Mesothelial cell of epicardium (in vitro differentiated cells): ENCODE measurements at places on chromosomes 1 and 21. TPM values are rescaled to one million over a fixed set of nuclear protein-coding genes. Genes with fewer than 3 reads are reported as not detected.

SELP gene
- 0.49 to 0.65 TPM (median 0.61 TPM) in 3 replicates for total RNA-seq

LMOD1 gene
- total RNA-seq: 4.8 to 5.6 TPM (median 5.4 TPM) in 3 replicates

RUNX3 gene
- 0.07 to 0.13 TPM (median 0.07 TPM) in 3 replicates for total RNA-seq

DNA sequence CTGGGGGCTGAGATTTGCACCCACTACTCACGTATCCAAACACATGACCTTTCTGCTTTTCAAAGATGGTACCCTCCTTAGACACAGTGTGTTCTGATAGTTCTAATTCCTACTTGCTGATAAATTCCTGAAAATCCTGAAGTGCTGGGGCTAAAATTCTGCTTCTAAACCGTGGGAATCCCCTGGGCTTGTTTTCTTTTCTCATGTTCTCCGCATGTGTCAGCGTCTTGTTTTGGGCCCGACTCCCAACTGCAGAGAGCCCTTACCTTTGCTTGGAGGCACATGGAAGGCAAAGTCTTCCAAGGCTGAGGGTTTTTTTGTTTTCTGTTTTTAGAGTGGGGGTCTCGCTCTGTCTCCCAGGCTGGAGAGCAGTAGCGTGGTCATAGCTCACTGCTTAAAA is 27.2 kb downstream of the PSMG1 start:
- DNase-seq: no peak

GRCh38 chr21:38404177-38404576 is 94.1 kb downstream of the ERG start:
- DNase-seq: no peak

GRCh38 chr1:52592637-52593323 is 9.4 kb upstream of the GPX7 start:
- no peak for DNase-seq
